ENCODE measurements at places on chromosomes 3 and 15.

DNA sequence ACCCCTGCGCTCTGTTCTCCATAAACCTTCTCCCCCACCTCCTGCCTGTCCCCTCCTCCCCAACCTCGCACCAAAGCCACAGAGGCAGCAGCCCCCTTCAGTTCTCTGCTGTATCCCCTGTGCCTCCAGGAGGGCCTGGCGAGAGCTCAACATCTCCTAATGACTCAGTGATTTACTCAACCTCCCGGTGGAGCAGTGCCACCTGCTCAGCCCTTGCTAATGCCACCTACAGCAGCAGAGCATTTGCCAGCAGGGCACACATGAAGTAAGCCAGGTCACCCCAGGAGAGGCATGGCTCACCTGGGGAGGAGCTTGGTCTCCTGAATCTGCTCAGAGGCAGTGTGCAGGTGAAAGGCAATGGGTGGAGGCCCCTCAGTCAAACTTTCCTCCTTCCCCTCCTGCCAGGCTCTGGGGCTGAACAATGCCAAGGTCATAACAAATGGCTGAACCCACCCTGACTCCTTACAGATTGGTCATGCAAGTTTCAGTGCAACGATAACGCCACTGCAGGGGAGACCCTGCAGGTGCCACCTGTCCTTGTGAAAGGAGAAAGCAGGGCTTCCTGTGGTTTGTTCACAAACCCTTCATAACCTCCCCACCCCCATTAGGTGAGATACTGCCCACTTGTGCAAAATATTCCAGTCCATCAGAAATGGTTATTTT, 19.8 kb downstream of the TRPM1 start:
- DNase-seq = no peak

DNA sequence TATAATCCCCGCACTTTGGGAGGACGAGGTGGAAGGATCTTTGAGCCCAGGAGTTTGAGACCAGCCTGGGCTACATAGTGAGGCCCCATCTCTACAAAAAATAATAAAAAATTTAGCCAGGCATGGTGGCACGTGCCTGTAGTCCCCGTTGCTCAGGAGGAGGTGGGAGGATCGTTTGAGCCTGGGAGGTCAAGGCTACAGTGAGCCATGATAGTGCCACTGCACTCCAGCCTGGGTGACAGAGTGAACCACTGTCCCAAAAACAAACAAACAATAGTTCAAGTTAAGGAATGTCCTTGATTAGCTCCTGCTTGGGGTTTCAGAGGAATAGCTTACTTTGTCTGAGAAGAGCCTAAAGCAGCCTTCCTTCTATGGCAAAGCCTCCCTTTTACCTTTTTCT, 51.7 kb upstream of the AMOTL2 start:
- DNase-seq = no peak

- DNase-seq = no peak
Observed at GRCh38 chr3:156005736-156006135, 114.6 kb upstream of the KCNAB1 start.

GRCh38 chr15:96385195-96385594, 54.7 kb downstream of the NR2F2 start:
- DNase-seq = no peak

DNA sequence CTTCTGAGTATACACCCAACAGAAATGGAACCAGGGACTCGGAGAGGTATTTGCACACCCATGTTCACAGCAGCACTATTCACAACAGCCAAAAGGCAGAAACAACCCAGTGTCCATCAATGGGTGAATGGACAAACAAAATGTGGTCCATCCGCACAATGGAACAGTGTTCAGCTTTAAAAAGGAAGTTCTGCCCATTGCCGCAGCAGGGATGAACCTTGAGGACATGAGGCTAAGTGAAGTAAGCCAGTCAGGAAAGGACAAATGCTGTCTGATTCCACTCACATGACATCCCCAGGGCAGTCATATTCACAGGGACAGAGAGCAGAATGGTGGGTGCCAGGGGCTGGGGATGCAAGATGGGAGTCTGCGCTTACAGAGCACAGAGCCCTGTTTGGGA, 7.5 kb downstream of the IQSEC1 start:
- no peak for DNase-seq

- DNase-seq = no peak
Observed at GRCh38 chr3:65729555-65729954, 309.2 kb downstream of the MAGI1 start.

DNA sequence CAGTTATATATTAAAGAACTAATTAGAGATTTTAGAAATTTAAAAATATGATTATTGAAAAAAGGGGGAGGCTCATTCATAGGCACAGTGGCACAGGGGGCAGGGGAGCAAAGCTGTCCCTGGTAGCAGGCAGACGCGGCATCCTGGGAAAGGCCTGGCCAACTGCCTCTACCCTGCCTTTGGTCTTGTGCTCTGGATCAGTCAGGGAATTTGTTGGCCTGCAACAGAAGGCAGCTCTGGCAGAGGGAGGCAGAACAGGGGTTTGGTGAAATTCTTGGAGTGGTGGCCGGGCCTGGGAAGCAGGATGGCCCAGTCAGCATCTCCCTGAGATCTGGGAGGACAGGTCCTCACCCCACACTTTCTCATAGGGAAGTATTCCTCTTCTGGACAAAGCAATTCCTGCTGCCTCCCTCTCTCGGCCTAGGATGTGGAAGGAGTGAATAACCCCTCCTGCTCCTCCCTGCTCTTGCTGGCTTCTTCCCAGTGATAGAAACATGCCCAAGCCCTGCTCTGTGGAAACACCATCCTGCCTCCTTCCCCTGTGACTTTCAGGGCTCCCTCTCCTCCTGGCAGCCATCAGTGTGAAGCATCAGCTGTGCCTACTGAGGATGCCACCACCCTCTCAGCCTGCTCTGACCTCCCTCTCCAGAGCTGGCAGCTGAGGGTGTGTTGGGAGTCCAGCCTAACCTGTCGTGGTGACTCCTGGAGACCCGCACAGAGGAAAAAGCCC, 26.9 kb downstream of the PRR20G start:
- DNase-seq = no peak

DNA sequence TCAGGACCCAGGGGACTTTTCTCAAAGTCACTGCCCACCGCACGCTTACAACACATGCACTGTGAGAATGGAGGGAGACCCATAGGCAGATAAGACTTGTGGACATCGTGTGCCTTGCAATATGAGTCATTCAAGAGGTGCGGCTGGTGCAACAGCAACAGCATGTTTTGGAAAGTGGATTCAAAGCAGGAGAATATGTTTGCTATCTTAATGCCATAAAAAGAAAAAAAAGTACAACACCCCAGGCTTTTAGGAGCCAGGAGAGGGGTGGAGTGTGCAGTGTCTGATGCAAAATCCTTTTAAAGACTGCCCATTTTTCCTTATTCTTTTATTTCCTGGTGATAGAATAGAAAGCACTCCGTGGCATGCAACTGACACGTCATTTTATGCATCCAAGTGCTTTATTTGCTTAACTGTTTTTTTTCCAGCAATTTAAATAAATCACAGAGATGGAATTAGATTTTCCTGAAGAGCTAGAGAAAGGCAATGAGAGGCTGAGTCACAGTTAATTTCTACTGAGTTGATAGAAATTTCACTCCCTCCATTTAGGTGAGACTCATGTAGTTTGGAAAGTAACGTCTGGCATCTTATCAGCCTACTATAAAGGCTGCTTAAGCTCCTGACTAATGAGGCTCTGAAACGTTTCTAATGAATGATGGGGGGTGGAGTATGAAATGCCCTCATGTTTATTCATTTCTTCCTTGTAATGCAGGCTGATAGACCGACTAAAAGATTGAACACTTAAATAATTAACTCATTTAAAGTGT, 96.4 kb downstream of the NSUN3 start:
- DNase-seq = no peak

GRCh38 chr15:25767356-25768151, 95.6 kb downstream of the ATP10A start:
- no peak for DNase-seq

DNA sequence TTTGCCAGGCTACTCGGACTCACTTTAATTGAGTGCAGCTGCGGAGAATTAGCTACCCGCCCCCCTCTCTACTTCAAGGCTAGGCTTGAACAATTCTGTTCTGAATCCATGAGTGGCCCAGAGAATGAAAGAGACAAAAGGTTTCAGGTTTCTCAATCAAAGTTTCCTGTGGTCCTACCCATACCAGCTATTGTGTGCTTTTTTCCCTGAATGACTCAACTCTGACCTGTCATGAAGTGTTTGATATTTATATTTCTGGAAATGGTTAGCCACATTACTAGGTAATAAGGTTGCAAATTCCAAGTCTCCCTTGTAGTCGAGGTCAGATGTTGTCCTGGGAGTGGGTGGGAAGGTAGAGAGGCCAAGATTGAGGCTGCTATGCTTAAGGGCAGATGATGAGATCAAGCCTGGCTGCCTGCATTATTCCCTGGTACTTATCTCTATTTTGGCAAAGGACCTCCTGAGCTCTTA, 392.7 kb upstream of the TBL1XR1 start:
- DNase-seq = no peak

GRCh38 chr15:78324144-78324543, 16.0 kb upstream of the CRABP1 start:
- DNase-seq = no peak

DNA sequence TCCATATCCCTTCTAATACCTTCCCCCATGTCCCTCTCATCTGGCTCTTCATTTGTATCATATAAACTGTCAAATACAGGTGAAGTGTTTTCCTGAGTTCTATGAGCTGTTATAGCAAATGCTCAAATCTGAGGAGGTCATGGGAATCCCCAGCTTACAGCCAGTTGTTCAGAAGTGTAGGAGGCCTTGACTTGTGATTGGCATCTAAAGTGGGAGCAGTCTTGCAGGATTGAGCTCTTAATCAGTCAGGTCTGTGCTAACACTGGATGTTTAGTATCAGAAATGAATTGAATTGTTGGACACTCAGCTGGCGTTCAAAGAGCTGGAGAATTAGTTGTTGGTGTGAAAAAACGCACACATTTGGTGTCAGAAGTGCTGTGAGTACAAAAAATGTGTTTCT, 65.0 kb downstream of the IFT57 start:
- no peak for DNase-seq

GRCh38 chr3:6204891-6205290, 656.0 kb upstream of the GRM7 start:
- no peak for DNase-seq

GRCh38 chr3:171860830-171861535, 17.8 kb downstream of the TMEM212 start:
- DNase-seq = no peak

DNA sequence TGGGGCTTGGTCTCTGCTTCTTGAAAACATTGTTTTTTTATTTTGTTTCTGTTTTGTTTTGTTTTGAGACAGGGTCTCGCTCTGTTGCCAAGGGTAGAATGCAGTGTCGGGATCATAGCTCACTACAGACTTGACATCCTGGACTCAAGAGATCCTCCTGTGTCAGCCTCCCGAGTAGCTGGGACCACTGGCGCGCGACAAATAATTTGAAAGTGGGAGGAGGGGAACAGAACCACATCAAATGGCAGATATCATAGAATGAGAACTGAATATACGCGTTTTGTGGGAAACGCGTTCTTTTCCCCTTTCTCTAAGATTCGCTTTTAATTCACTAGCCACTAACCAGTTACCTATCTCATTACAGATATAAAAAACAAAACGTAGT, 641 bp upstream of the VPS13C start:
- no peak for DNase-seq

DNA sequence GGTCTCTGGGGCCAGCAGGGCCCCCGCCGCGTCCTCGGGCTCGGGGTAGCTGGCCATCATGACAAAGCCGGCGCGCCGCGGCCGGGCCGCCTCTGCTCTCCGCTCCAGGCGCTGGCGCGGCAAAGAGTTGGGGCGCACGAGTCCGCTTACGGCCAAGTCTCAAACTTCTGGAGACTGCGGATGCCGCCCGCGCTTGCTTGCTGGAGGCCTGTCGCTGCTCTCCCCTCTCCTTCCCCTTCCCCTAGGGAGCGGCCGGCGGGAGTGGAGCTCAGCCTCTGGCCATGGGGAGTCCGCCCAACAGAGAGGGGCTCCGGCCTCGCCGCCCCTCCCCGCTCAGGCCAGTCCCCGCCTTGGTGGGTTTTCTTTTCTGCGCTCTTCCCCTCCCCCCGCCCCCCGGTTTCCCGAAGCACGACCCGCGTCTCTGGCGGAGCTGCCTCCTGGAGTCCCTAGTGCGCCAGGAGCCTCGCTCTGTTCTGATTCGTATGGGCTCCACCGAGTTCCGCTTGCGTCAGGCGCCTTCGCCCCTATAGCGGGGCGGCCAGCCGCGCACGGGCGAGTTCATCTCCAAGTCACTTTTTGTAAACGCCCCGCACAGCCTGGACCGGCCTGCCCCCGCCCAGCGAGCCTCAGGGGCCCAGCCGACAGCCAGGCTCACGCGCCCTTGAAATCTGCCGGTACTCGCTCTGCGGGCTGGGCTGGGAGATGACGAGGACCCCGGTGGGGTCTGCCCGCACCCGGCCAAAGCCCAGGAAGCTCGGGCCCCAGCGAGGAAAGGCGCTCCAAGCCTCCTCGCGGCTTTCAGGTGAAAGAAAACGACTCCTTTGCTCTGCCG, at the start of the genes FOXL2 and FOXL2NB:
Gene FOXL2 (minus strand): TSS at position 475 of the 832 bp plus-strand sequence. CDS start 415 bp downstream, at position 60.
Gene FOXL2NB (plus strand): TSS at position 555 of the 832 bp plus-strand sequence. CDS start 148 bp downstream, at position 703.
- peak; percentile 51 for DNase-seq

DNA sequence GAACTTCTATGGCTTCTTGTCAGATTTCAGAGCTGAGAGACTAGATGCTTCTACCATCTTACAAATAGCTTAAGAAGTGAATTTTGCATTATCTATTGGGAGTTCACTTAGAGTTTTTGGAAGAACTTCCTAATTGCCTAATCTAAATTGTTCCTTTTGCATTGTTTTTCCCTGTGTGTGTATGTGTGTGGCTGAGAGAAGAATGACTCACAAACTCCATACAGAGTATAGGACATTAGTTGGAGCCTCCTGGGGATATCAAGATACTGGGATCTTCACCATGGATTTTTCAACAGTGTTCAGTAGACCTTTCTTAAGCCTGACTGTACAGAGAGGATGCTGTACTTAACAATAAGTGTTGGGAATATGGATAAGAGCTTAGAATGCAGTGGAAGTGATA, 10.9 kb downstream of the TLNRD1 start:
- no peak for DNase-seq

GRCh38 chr15:61081027-61081322, 148.1 kb downstream of the RORA start:
- no peak for DNase-seq

DNA sequence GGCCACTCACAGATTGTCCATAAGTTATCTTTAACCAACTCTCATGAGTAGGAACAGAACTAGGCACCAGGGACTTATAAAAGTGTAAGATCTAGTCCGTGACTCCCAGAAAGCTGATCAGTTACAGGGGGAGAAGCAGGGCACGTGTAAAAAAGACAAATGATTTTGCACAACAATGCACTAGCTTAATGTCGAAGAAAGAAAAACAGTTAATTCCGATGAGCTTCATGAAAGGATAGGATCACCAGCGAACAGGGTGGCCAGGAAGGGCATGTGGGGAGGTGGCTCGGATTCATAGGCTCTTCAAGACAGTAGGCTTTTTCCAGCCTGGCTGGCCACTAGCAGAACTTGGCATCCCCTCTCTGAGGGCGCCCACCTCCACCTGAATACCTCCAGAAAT, 90.0 kb downstream of the IL5RA start:
- no peak for DNase-seq

Measured in CD8-positive, alpha-beta T cell (primary cell).